Erythroblast (primary cell): ENCODE measurements at places on chromosomes 7 and 10.
A peak's percentile ranks its signal among the peaks of the same experiment; 100 is the strongest.

DNA sequence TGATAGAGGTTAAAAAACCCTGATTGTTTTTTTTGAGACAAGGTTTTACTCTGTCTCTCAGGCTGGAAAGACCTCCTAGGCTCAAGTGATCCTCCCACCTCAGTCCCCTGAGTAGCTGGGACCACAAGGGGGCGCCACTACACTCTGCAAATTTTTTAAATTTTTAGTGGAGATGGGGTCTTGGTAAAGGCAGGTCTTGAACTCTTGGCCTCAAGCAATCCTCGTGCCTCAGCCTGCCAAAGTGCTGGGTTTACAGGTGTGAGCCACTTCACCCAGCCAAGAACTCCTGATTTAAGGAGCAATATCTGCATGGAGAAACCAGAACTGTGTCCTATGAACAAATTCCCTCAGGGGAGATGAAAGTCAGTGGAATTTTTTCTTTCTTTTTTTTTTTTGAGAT lies 7.3 kb upstream of the KLHDC10 start:
- peak; percentile 72 for DNase-seq

GRCh38 chr7:5356751-5357119 lies 66.9 kb downstream of the TNRC18 start:
- DNase-seq, result no peak

DNA sequence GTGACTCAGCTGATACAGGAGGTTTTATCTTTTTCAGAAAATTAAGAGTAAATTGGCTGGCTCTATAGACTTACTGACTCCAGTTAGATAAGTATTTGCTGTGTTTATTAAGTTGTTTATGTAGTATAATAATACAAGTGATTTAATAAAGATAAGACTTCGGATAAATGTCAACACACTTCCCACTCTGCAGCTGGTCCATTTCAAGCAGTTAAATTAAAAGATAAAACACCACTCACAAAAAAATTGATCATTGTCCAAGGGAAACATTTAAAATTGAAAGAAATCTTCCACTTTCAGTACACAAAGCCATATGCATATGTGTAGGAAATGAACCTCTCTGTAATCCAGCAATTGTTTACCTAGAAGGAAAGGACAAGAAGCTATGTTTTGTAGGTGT lies 106.1 kb upstream of the SP8 start:
- DNase-seq, result no peak

GRCh38 chr7:45574669-45575500 lies 717 bp downstream of the ADCY1 start:
- DNase-seq, result peak; percentile 52

- no peak for DNase-seq
Observed at GRCh38 chr7:70835658-70836057, 296.3 kb upstream of the GALNT17 start.

DNA sequence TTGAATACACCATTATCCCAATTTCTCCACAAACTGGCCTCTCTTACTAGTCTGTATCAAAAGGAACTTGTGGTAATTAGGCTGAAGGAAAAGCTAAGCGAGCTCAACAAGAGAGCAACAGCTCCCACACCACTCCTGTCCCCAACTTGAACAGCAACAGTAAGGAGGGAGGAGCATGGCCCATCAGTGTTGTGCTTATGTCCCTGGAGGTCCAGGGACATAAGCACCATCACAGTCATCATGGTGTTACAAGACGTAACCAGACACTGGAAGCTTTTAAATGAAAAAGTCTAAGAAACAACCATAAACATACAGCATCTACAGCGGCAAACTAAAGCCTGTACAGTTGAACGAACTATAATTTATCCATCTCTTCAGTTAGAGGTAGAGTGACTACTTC lies 989 bp downstream of the ERLIN1 start:
- DNase-seq, result peak; percentile 74

DNA sequence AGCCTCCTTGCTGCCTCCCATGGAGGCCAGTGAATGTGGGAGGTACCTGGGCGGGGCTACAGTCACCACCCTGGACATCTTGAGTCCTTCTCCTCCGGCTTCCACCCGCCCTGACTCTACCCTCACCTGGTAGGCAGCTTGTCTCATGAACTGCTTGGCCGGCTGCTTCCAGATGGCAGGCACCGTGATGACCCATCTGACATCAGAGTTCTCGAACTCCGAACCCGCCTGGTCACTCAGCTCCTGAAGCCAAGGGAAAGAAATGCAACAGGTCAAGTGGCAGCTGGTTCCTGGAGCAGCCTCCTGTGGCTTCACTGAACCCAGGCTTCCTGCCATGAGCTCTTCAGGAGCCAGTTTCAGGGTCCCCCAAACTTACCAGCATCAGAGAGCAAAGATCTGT lies 50.1 kb downstream of the HSPA12A start:
- DNase-seq, result no peak

DNA sequence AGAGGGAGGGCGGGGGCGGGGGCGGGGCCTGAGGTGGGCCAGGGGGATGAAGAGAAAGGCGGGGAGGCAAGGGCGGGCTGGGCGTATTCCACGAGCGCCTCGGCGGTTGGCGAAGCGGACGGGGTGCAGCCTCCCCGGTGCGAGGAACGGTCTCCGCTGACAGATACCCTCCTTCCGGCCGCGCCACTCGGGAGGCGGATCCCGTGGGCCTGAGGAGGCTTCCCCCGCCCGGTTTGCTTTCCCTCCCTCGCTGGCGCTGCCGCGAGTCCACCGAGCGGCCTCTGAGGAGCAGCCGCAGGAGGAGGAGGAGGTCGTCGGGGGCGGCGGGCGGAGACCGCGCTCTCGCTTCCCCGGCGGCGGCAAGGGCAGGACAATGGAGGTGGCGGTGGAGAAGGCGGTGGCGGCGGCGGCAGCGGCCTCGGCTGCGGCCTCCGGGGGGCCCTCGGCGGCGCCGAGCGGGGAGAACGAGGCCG lies at the start of gene TRIM24:
Gene TRIM24, plus strand, starts transcription at position 84 of the 473 bp plus-strand sequence. Its CDS starts 290 bp downstream, at position 374.
- no peak for DNase-seq

- DNase-seq, result no peak
Observed at GRCh38 chr10:125878957-125879835, 1.9 kb downstream of the DHX32 start.

- no peak for DNase-seq
Observed at GRCh38 chr10:34155812-34156211, 659.3 kb downstream of the PARD3 start.

DNA sequence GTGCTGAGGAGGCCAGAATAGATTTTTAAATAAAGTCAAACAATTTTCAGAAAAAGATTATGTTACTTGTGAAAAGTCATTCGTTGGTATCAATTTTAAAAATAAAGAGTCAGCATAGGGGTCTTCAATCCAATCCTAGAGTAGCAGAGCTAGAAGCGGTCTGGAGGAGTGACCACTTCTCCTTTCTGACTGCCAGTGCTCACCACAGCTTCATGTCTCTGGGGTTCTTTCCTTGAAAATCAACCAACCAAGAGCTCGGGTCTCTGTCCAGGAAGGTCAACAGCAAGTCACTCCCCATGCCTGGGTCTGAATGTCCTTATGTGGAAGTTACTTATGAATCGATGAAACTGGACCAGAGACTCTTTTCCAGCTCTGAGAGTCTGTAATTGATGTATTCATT lies 14.3 kb downstream of the PTPRN2 start:
- no peak for DNase-seq

DNA sequence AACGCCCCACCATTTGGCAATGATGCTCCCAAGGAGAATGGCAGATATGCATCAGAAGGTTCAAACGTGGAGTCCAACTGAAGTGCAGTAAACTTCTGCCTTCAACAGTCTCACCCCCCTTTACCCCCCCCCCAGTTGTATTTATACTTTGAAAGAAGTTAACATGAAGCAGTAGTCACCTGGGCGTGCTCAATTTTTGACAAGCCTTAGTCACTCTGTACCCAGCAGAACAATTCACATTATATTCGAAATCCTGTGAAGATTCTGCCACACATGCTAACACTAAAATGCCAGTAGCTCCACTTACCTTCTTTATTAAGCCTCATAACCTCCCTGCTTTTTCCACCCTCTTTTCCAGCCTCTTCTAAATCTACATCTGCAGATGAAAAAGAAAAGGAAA lies 894 bp downstream of the ATXN7L1 start:
- DNase-seq, result no peak

DNA sequence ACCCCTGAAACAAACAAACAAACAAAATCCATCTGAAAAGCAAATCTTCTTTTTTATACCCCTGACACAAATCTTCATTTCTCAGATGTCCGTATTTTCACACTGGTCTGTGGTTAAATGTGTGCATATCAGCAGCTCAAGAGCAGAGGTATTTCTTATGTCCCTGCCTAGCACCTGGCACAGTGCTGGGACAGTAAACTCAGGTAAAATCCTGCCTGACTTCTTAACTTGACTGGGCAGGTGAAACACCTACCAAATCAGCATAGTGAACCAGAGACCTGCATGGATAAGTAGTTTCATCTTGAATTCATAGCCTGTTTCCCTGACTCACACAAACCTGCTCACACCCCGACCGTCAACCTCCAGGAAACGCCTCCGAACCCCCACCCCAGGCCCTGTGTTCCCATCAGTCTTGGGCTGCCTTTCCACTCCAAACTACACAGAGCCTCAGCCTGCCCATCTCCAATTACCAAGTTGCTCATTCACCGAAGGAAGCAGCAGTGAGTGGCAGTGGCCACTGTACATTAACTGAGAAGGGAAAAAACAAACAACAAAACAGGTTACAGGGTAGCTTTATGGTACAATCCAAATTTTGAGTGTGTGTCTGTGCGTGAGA lies 109.9 kb downstream of the HECTD2 start:
- DNase-seq, result no peak

- no peak for DNase-seq
Observed at GRCh38 chr7:41003611-41003940, 699.3 kb downstream of the INHBA start.
